ENCODE measurements at places on chromosomes 16 and 17.
A peak's percentile ranks its signal among the peaks of the same experiment; 100 is the strongest.

DNA sequence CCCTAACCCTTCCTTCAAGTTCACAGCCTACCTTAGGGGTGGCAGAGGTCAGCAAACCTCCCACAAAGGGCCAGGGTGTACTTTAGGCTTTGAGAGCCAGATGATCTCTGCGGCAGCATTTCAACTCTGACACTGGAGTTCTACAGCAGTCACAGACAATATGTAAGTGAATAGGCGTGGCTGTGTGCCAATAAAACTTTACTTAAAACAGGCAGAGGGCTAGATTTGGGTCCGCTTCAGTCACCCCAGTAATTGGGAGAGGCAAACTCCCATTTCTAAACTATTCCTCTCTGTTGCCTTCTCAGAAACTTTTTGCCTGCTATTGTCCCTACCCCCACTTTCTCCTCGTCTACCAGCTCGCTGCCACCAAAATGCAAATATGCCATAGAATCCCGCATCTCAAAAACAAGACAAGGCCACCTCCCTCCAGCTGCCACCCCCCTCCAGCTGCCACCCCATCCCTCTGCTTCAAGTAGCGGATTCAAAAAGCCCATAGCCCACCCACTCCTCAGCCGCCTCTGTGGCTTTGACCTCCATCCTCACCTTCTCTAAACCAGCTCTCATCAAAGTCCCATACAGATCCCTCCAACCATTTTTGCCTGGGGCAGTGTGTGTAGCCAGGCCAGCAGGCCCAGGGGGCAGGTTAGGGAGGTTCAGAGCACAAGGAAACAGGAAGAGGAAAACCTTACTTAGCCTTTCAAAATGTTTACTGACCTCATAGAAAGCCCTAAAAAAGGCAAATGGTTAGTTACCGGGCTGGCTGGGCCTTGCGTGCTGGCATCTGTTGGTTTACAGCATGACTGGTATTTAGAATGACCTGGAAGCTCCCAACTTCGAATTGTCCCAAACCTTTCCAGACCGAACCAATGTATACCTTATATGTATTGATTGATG is 19.9 kb upstream of the DNAH17 start:
- no peak for DNase-seq

GRCh38 chr17:58204796-58205195 is 12.3 kb downstream of the EPX start:
- DNase-seq, result no peak

DNA sequence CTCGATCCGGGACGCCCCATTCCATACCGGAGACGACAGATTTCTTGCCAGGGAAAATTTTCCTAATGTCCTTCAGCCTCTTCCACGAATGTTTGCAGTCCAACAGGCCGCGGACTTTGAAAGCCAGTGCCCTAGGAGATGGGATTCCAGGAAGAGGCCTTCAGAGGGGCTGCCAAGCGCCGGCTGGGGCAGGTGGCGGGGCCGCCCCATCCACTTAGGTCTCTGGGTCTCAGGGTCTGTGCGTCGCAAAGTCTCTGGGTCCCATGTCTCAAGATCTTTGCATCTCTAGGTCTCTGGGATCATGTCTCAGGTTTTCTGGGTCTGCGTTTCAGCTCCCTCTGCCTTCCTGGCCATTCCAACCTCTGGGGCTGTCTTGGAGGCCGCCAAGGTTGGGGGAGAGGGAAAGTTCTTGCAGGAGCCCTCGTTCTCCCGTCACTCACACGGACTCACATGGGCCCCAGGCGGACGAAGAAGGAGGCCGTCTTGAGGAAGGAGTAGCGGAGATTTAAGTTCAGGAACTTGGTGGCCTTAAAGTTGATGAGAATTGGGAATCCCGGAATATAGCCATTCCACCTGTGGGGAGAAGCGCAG is 7.2 kb downstream of the ALOX12B start:
- no peak for DNase-seq

DNA sequence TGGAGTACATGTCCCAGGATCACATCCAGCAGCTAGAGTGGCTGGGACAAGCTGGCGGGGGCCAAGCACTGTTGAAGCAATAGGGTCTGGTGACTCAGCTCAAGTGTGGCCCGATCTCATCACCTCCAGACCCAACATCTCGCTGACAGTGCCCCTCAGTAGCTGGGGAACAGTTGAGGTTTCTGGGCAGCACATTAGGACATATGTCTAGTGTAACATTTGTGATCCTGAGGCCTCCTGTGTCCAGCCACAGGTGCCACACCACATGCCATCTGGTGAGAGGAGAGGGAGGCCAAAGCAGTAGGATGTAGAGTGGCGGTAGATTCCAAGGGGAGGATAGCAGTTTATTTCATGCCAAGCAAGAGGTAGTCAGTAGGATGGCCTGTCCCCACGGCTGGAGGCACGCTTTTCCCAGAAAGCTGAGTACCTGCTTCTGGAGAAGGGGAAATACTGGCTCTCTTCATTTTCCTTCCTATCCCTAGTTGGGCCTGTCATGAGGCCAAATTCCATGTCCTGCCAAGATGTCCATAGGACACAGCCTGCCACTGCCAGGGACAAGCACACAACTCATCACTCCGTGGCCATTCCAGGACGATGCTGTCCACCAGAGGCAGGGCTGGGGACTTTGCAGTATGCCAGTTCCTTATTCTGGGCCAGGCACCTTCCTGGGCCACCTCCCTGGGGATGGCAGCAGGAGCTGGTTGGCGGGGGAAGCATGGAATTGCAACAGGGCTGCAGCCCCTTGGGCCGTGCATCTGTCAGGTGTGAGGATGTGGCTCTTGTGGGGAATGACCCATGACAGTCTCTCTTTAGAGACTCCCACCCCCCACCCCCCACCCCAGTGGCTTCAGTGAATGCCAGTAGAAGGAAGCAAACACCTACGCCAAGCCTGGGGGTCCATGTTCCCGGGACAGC is 24.0 kb downstream of the GGA3 start:
- DNase-seq, result no peak

DNA sequence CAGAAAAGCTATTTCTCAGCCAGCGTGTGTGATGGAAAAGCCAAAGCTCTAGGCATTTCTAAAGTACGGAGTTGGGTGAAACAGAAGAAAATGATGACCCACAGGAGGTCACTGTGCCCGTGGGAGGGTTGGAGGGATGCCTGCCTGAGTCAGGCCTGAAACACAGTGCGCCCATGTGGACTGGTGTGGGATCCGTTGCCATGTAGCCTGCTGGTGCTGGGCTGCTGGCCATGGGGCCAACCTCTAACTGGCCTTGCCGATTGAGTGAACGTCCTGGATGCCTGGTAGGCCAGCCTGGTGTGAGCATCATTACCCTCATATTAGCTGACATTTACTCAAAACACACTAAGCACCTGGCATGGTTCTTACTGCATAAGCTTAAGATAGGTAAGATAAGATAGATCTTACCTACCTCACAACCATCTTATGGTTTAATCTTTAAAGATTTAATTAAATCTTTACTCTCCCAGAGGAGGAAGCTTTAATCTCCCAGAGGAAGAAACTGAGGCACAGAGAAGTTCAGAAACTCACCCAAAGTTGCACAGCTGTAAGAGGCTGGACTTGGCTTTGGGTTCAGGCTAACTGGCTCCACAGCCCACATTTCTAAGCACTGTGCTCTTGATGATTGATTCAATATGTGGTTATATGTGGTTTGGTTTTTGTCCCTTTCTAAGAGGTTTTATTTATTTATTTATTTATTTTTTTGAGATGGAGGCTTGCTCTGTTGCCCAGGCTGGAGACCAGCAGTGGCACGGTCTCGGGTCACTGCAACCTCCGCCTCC is 15.7 kb downstream of the MGAT5B start:
- DNase-seq, result no peak

- DNase-seq, result peak; percentile 62
Observed at GRCh38 chr17:7703584-7704479, 1.2 kb upstream of the EFNB3 start.

DNA sequence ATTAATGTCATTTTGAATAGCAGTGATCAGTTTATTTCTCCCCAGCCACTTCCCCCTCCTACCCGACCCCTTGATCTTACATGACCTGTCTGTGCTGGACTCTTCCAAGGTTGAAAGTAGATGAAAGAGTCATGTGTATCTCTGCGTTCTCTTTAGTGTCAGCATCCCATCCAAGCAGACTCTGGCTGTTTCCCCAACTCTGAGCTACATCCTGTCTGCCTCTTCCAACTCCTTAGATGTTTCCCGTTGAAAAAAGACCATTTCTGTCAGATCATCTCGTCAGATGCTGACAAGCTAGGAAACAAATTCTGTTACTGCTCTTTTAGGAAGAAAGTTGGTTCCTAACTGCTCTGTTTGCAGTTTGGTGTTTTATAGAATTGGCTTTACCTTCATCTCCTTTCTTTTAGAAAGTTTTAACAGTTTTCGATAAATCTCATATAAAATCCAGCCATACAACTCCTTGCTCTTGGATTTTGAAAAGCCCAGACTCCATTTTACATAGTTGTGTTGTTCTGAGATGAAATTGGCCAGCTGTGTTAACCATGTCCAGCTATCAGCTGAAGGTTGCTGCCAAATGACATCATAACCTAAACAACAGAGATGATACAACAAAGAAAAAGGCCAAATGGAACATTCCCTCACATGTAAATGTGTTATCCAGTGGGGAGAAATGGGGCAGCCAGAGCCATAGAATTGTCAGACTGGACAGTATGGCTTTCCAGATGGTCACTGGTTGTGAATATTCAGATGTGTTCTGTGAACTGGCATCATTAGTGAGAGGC is 43.5 kb downstream of the CYB561 start:
- peak; percentile 38 for DNase-seq

GRCh38 chr17:45121055-45121454 is 11.3 kb downstream of the PLCD3 start:
- no peak for DNase-seq

- DNase-seq, result peak; percentile 72
Observed at GRCh38 chr16:70692873-70693671, 7.2 kb upstream of the MTSS2 start.

- peak; percentile 44 for DNase-seq
Observed at GRCh38 chr17:17568772-17569195, 22.7 kb downstream of the PEMT start.

- DNase-seq, result no peak
Observed at GRCh38 chr16:87150681-87151280, 166.4 kb downstream of the C16orf95 start.

DNA sequence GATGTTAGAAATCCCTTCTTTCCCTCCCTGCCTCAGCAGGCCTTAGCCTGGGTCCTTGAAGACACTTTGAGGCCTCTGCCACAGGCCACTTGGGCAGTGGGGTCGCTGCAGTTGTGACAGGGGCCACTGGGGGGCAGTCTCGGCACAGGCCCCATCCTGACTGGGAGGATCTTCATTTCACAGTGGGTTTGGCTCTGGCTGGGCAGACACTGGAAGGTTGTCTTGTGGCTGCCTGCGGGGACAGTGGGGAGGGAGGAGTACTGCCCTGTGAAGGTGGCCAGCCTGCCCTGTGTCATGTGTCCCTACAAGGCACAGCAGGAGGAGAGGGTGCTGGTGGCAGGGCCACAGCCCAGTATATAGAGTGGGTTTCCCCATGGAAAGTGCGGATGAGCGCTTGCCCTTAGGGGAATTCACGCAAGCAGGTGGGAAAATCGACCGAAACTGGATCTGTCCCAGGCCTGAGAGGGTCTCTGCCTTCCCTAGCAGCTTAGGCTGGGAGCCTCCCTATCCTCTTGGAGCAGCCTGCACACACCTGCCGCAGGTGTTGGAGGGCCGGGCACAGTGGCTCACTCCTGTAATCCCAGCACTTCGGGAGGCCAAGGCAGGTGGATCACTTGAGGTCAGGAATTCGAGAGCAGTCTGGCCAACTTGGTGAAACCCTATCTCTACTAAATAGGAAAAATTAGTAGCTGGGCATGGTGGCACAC is 28.8 kb downstream of the GINS2 start:
- peak; percentile 53 for DNase-seq

DNA sequence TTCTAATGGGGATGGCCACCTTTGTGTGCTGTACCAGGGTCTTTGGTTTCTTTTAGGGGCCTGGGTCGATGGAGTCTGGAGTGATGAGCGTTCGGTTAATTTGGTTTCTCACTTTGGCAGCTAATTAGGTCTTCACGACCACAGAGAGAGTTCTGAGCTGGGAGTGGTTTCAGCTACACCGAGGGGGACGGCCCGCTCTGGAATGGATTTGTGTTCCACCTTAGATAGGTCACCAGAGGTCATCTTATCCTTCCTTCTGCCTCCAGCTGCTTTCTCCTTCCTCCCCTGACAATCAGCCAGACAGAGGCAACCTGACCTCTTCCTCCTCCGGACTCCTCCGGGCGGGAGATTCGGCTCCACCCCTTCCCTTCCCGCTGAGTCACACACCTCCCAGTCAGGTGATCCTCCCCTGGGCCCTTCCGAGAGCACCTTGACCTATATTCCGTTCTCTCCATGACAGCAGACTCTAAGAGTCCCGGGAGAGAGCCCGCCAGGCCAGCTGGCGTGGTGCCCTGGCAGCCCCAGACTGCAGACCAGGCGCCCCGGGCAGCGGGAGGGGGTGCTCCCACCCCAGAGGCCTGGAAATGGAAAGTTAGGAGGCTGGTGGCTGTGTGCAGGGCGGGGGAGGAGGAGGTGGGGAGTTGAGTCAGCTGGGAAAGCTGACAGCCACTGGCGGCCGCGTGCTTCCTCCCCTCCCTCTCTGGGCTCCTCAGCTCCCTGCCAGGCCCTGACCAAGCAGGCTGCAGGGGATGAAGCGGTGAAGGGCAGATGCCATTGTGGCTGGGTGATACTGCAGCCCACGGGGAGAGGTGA is 44.7 kb downstream of the CHD9 start:
- peak; percentile 90 for DNase-seq

DNA sequence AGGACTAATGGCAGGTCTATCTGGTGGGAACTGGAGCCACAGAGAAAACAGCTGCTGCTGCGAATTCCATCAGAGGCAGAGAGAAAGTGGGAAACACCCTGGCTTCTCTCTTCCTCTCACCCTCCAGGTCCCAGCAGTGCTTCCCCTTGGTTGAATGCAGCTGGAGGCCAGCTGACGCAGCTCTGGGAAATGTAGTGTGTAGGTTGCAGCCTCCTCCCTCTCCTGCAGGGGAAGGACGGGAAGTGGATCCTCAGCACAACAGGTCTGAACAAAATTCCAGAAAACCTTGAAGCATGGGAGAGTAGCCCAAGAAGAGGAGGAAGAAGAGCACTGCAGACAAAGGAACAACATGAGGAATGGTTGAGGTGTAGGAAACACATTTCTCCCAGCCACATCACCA is 67.8 kb upstream of the MMP2 start:
- peak; percentile 36 for DNase-seq
